T-helper 1 cell treated with Interleukin-12 subunit alpha and Interleukin-12 subunit beta and Interleukin-4 antibody, amounts not matched to agents 30 ng/mL and 1 ng/mL, for 36 hours (primary cell): ENCODE measurements at places on chromosomes 3 and 15. TPM values are rescaled to one million over a fixed set of nuclear protein-coding genes. Genes with fewer than 3 reads are reported as not detected.

The EPHA6 gene
- total RNA-seq: not detected in 2 replicates

The SCG3 gene
- total RNA-seq: not detected in 2 replicates

The CCDC191 gene
- 2.6 and 3.6 TPM in 2 replicates for total RNA-seq

The CCR2 gene
- 80.8 and 82.8 TPM in 2 replicates for total RNA-seq

The SMAD6 gene
- total RNA-seq: 0.07 and 0.37 TPM in 2 replicates

The MCF2L2 gene
- total RNA-seq: 3.8 and 3.9 TPM in 2 replicates

The SATB1 gene
- total RNA-seq: 662 and 688 TPM in 2 replicates

The TRPM1 gene
- total RNA-seq: not detected in 2 replicates

The PIGZ gene
- 1.4 and 2.2 TPM in 2 replicates for total RNA-seq

The MYH15 gene
- total RNA-seq: 0.27 and 0.42 TPM in 2 replicates

The REC114 gene
- total RNA-seq: not detected in 2 replicates

The WNT5A gene
- not detected in 2 replicates for total RNA-seq

The ALG1L2 gene
- total RNA-seq: not detected in 2 replicates

The EFHB gene
- total RNA-seq: 0.37 TPM in 1 of 2 replicates, not detected in the other

The SEMA3B gene
- total RNA-seq: 1.2 TPM in 2 replicates

The PRRT3 gene
- 10.6 and 13.4 TPM in 2 replicates for total RNA-seq

The SAXO2 gene
- 0.12 and 0.49 TPM in 2 replicates for total RNA-seq

The NOX5 gene
- total RNA-seq: 0.02 and 0.05 TPM in 2 replicates

The CDV3 gene
- 214 and 221 TPM in 2 replicates for total RNA-seq

The ZBED2 gene
- total RNA-seq: 95.1 and 96.0 TPM in 2 replicates

The DAG1 gene
- total RNA-seq: 19.2 and 22.4 TPM in 2 replicates

The CRYGS gene
- total RNA-seq: 4.7 and 5.5 TPM in 2 replicates

The WDR49 gene
- 0.32 TPM in 1 of 2 replicates, not detected in the other for total RNA-seq

The LSAMP gene
- not detected in 2 replicates for total RNA-seq

The AAGAB gene
- 50.8 and 51.7 TPM in 2 replicates for total RNA-seq

The KNG1 gene
- not detected in 2 replicates for total RNA-seq

The DAZL gene
- total RNA-seq: not detected in 2 replicates

The CELF6 gene
- 0.98 and 1.1 TPM in 2 replicates for total RNA-seq

The ITIH4 gene
- total RNA-seq: 15.2 and 15.6 TPM in 2 replicates

The CHRNB4 gene
- total RNA-seq: not detected in 2 replicates

The SNX4 gene
- total RNA-seq: 34.6 and 38.1 TPM in 2 replicates

The PLA2G4E gene
- not detected in 2 replicates for total RNA-seq
